Psoas muscle (tissue), 8 donors: ENCODE measurements at places on chromosomes 3 and 15.
A peak's percentile ranks its signal among the peaks of the same experiment; 100 is the strongest.

GRCh38 chr15:66881173-66881905, 179.3 kb downstream of the SMAD6 start:
- no peak overlapping the region for H3K4me3 ChIP-seq
- H3K4me1 ChIP-seq: peaks cover 40% of the 10 kb centered on the region
- no peak overlapping the region for H3K27ac ChIP-seq
- no peaks in the 10 kb centered on the region for H3K36me3 ChIP-seq
- H3K27me3 ChIP-seq: no peaks in the 10 kb centered on the region

DNA sequence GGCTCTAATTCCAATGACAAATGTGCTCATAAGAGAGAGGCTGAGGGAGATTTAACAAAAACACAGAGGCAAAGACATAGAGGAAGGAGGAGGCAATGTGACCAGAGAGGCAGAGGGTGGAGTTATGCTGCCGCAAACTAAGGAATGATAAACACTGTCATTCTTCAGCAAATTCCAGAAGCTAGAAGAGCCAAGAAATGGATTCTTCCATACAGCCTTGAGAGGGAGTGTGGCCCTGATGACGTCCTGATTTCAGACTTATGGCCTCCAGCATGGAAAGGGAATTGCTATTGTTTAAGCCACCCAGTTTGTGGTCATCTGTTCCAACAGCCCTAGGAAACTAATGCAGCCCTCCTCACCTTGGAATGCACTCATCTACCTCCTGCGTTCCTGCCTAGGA, 30.5 kb downstream of the CD47 start:
- H3K4me1 ChIP-seq: no peaks in the 10 kb centered on the region
- no peak for DNase-seq
- no peak overlapping the region for H3K4me3 ChIP-seq
- H3K36me3 ChIP-seq: peaks cover 11% of the 10 kb centered on the region

- no peak for DNase-seq
- no peak overlapping the region for H3K4me3 ChIP-seq
- peak overlapping the region; percentile 53 for H3K27ac ChIP-seq
- H3K27me3 ChIP-seq: no peaks in the 10 kb centered on the region
- H3K36me3 ChIP-seq: no peaks in the 10 kb centered on the region
These were observed 2.1 kb upstream of the ALAS1 start for GRCh38 chr3:52195823-52196331.

DNA sequence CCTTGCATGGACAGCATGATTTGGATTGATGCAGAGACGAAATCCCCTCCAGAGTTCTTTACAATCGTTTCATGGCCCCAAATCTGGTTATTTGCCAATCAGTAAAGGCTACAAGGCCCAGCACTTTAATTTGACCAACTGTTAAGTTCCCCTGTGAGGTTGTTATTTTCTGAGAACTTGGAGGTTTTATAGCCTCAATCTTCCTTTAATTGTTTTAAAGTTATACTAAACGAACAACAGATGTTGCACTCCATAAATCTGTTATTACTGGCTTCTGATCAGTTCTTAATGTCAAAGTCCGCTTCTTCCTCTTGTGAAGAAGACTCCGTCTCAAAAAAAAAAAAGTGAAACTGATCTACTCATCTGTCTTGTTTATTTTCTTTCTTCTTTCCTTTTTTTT, 30.8 kb downstream of the LARP6 start:
- H3K27me3 ChIP-seq: no peaks in the 10 kb centered on the region
- DNase-seq: no peak
- no peak overlapping the region for H3K4me3 ChIP-seq
- H3K36me3 ChIP-seq: no peaks in the 10 kb centered on the region
- no peak overlapping the region for H3K27ac ChIP-seq

GRCh38 chr15:89090791-89091626, 2.8 kb downstream of the ABHD2 start:
- H3K4me1 ChIP-seq: peaks cover 81% of the 10 kb centered on the region
- H3K27ac ChIP-seq: peak overlapping the region; percentile 98
- peak; percentile 68 for DNase-seq
- peak overlapping the region; percentile 97 for H3K4me3 ChIP-seq

DNA sequence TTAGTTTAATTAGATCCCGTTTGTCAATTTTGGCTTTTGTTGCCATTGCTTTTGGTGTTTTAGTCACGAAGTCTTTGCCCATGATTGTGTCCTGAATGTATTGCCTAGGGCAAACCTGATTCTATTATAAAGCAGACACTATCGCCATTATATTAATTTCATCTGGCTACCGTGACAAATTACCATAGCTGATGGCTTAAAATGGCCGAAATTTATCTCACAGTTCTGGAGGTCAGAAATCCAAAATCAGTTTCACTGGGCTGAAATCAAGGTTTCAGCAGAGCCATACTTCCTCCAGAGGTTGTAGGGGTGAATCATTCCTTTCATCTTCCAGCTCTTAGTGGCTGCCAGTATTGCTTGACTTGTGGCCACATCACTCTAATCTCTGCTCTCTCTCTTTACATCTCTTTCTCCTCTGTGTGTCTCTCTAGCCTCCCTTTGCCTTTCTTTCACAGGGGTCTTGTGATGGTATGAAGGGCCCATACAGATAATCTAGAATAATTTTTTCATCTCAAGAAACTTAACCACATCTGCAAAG, 31.7 kb upstream of the FRMD4B start:
- DNase-seq: no peak
- H3K4me1 ChIP-seq: no peaks in the 10 kb centered on the region
- H3K27me3 ChIP-seq: no peaks in the 10 kb centered on the region
- no peaks in the 10 kb centered on the region for H3K36me3 ChIP-seq
- H3K4me3 ChIP-seq: no peak overlapping the region
- H3K27ac ChIP-seq: no peak overlapping the region

GRCh38 chr15:38899300-38899699, 334.7 kb upstream of the RASGRP1 start:
- H3K27me3 ChIP-seq: no peaks in the 10 kb centered on the region
- no peak for DNase-seq
- no peaks in the 10 kb centered on the region for H3K4me1 ChIP-seq
- H3K4me3 ChIP-seq: no peak overlapping the region

- DNase-seq: no peak
- H3K4me3 ChIP-seq: no peak overlapping the region
- no peaks in the 10 kb centered on the region for H3K4me1 ChIP-seq
- H3K36me3 ChIP-seq: no peaks in the 10 kb centered on the region
These were observed 17.7 kb downstream of the CMTM8 start for GRCh38 chr3:32256206-32256605.

DNA sequence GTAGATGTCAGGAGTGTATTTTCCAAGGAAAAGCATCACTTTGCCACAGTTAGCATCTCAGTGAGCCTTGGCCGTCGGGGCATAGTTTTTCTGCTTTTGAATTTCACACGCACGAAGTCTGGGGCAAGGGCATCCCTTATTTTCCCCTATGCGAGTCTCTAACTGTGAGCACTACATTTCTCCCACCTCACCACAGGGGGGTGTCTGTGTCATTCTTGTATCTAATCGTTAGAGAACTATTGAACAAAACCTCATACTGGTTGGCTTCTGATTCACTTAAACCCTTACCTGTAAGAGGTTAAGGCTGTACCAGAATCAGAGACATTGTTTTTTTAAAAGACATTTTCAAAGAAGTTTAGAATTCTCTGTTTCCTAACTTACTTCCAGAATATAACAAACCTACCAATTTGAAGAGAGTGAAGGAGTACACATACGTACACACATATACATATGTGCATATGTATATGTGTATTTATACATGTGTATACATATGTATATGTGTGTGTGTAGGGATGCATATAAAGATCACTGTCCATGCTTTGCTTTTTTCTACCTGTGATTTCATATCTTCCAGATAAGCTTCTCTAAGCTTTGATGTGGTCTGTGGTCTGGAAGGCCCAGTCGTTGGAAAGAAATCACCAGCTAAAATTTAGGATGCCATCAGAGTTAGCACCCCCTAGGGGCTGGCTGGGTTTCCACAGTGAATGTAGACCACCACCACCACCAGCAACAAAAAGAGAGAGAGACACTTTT, 49.4 kb downstream of the MYZAP start:
- H3K36me3 ChIP-seq: peaks cover 3% of the 10 kb centered on the region
- no peak overlapping the region for H3K4me3 ChIP-seq
- DNase-seq: no peak
- H3K4me1 ChIP-seq: peaks cover under 1% of the 10 kb centered on the region
- H3K27ac ChIP-seq: no peak overlapping the region

DNA sequence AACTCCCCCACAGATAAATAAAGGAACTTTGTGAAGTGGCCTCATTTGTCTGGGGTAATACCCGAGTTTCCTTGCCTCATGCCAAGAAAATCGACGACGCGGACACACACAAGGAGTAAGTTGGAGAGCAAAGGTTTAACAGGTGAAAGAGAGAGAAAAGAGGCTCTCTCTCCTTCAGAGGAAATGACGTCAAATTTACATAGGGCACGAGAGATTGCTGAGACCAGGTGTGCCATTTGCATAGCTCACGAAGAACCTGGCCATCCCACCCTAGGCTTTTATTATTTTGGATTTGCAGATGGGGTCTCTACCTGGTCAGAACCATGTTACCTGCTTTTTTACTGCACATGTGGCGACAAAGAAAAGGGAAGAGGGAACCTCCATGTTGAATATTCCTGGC, 49.3 kb upstream of the IGF2BP2 start:
- no peak overlapping the region for H3K27ac ChIP-seq
- no peak for DNase-seq
- no peaks in the 10 kb centered on the region for H3K36me3 ChIP-seq
- H3K4me3 ChIP-seq: no peak overlapping the region
- no peaks in the 10 kb centered on the region for H3K27me3 ChIP-seq

DNA sequence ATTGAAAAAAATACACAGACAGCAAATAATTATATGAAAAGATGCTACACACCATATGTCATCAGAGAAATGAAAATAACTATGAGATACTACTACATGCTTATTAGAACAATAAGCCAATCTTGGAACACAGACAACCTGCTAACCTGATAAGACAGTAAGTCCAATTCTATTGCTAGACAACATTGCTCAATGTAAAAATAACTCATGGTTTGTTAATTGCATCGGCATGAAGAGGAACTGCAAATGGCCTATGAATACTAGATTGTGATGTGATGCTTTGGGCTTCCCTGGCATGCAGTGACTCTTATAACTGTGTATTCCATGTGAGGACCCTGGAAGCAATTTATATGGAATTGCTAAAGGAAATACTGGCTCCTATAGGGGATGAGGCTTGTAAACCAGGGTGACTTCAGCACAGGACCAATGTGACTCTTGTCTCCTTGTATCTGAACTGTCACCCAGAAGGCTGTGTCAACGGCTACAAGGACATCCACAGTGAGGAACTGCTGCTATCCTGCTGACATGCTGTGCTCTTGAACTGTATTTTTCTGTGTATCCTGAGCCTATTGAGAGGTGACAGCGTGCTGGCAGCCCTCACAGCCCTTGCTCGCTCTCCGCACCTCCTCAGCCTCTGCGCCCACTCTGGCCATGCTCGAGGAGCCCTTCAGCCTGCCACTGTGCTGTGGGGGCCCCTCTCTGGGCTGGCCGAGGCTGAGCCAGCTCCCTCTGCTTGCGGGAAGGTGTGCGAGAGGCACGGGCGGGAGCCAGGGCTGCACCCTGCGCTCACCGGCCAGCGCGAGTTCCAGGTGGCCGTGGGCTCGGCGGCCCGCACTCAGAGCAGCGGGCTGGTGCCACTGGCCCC, 385.7 kb downstream of the CNTN4 start:
- H3K36me3 ChIP-seq: no peaks in the 10 kb centered on the region
- no peaks in the 10 kb centered on the region for H3K27me3 ChIP-seq
- H3K4me1 ChIP-seq: no peaks in the 10 kb centered on the region

DNA sequence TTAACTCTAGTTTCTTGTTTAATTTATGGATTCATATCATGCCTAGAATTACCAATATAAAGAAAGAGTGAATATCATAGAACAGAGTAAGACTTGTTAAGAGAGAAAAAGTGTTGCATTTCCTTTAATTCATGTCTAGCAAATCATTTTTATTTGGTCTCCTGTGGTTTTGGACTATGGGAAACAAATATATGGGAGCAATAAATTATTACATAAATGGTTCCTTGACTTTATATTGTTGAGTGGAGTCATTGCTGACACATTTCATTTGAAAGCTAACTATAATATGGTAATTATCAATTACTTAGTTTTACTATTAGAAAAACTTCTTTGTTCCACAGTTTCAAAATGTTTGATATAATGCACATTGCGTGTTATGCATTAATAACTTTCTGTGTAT, 144.7 kb upstream of the CGNL1 start:
- no peak for DNase-seq
- peaks cover 10% of the 10 kb centered on the region for H3K4me1 ChIP-seq
- no peak overlapping the region for H3K4me3 ChIP-seq
- no peak overlapping the region for H3K27ac ChIP-seq
- no peaks in the 10 kb centered on the region for H3K27me3 ChIP-seq

DNA sequence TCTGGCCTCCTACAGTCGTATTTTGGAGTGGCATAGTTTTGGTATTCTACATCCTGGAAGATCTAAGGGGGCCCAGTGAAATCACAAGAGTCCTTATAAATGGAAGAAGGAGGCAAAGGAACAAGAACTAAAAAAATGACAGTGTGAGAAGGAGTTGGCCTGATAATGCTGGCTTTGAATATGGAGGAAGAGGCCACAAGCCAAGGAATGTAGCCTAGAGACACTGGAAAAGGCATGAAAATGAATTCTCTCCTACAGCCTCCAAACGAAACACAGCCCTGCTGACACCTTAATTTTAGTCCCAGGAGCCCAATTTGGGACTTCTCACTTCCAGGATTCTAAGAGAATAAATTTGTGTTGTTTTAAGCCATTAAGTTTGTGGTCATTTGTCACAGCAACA, 54.6 kb upstream of the LIPC start:
- no peaks in the 10 kb centered on the region for H3K36me3 ChIP-seq
- no peaks in the 10 kb centered on the region for H3K27me3 ChIP-seq

- no peaks in the 10 kb centered on the region for H3K4me1 ChIP-seq
- no peaks in the 10 kb centered on the region for H3K27me3 ChIP-seq
- no peaks in the 10 kb centered on the region for H3K36me3 ChIP-seq
- H3K4me3 ChIP-seq: no peak overlapping the region
These were observed 18.3 kb upstream of the NTRK3 start for GRCh38 chr15:88274553-88275460.

- H3K27ac ChIP-seq: no peak overlapping the region
- H3K4me3 ChIP-seq: no peak overlapping the region
- no peaks in the 10 kb centered on the region for H3K36me3 ChIP-seq
- H3K4me1 ChIP-seq: no peaks in the 10 kb centered on the region
- no peak for DNase-seq
- H3K27me3 ChIP-seq: no peaks in the 10 kb centered on the region
These were observed 219.8 kb downstream of the STT3B start for GRCh38 chr3:31752305-31753049.

DNA sequence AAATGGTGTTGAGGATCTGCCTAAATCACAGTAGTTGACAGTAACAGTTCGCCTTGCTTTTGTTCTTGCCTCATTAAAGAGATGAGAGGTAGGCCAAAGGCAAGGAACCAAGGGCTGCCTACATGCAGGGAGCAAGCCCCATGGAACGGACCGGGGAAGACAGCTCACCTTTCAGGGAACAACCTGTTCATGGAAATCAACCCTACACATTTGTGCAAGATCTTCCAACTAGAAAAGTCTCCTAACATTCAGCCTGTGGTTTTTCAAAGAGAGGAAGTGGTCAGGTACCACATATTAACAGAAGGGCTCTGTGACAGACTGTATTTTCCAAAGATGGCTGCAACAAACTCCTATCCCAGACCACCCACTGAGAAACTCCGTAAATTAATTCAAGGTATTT, 1031.8 kb upstream of the NR2F2 start:
- no peak for DNase-seq
- H3K27ac ChIP-seq: no peak overlapping the region
- no peaks in the 10 kb centered on the region for H3K36me3 ChIP-seq
- H3K27me3 ChIP-seq: no peaks in the 10 kb centered on the region
- H3K4me3 ChIP-seq: no peak overlapping the region
